ENCODE measurements at places on chromosomes 6 and 20. TPM values are rescaled to one million over a fixed set of nuclear protein-coding genes. Genes with fewer than 3 reads are reported as not detected.

REM1 gene
- 0.60 TPM for polyA plus RNA-seq

GSTA3 gene
- polyA plus RNA-seq = not detected

FERMT1 gene
- 14.0 TPM for polyA plus RNA-seq

NRM gene
- polyA plus RNA-seq = 14.2 TPM

PSORS1C2 gene
- polyA plus RNA-seq = 0.81 TPM

SLC22A16 gene
- polyA plus RNA-seq = not detected

DEFB124 gene
- 0.16 TPM for polyA plus RNA-seq

KIFC1 gene
- 12.5 TPM for polyA plus RNA-seq

HLA-DPB1 gene
- polyA plus RNA-seq = 39.1 TPM

ADGRB3 gene
- 0.14 TPM for polyA plus RNA-seq

SLCO4A1 gene
- 29.3 TPM for polyA plus RNA-seq

CEP85L gene
- polyA plus RNA-seq = 0.52 TPM

C6orf141 gene
- 4.9 TPM for polyA plus RNA-seq

CRISP2 gene
- 3.1 TPM for polyA plus RNA-seq

TRMT11 gene
- 10.3 TPM for polyA plus RNA-seq
